IMR-90 (cell line): ENCODE measurements at places on chromosomes 3 and 15.
A peak's percentile ranks its signal among the peaks of the same experiment; 100 is the strongest.

GRCh38 chr15:99211926-99212325, 37.5 kb downstream of the TTC23 start:
- DNase-seq: peak; percentile 20

GRCh38 chr15:44719293-44719999, 8.1 kb downstream of the B2M start:
- peak; percentile 69 for DNase-seq

DNA sequence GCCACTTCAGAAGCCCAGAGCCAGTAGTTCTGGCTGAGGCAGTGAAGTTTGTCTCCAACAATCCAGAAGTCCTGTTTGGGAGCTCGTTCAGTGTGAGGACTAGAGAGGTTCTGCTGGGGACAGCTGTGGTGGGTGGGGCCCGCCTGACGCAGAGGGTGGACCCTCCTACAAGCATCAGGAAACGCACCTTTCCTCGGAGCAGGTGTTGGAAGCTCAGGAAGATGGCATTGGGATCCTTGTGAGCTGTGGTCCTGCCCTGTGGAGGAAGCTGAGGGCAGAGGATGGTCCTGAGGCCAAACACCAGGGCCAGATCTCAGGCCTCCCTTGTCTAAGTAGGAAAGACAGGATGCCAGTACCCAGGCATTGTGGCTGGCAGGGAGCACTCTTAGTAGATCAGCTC, 5.1 kb downstream of the THPO start:
- no peak for DNase-seq

DNA sequence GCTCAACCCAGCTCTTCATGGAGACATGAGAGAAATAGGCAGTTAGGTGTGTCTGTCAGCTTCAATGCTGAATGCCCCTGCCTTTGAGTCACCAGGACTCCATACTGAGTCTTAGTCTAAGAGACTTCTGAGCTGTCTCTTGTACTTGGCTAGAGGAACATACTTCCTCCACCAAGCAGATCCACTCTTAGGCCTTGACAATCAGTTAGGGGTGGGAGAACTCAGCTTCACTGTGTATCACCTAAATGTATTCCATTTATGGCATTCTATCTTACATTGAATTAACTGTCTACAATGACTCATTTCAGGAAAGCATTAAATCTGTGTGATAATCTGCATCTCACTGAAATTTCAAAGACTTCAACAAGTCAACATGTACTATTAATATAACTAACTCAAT, 66.0 kb downstream of the STAC start:
- DNase-seq: no peak

- DNase-seq: peak; percentile 41
Observed at GRCh38 chr3:29521293-29521692, 240.4 kb downstream of the RBMS3 start.

DNA sequence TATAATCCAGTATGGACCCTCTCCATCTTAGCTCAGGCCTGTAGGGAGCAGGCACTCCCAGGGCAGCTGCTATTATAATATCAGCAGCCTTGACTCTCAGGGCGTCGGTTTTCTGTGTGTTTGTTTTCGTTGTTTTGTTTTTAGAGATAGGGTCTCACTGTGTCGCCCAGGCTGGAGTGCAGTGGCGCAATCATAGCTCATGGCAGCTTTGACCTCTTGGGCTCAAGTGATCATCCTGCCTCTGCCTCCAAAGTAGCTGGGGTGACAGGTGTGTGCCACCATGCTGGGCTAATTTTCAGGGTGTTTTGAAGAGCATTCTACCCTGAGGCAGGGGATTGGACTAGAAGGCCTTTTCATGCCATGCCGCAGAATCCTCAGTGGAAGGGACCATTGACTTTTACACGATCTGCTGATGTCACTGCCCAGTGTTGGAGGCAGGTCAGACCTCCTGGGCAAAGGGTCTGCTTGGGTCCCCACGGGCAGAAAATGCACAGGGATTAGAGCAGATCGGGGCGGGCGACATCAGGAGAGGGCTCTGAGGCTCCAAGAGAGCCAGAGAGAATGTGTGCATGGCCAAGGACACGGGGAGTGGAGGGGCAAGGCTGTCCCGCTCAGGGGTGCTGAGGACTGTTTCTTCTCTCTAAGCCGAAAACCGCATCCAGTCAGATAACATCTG, 7.8 kb downstream of the MELTF start:
- DNase-seq: no peak

- no peak for DNase-seq
Observed at GRCh38 chr3:103976931-103977339, 1389.8 kb upstream of the ALCAM start.

DNA sequence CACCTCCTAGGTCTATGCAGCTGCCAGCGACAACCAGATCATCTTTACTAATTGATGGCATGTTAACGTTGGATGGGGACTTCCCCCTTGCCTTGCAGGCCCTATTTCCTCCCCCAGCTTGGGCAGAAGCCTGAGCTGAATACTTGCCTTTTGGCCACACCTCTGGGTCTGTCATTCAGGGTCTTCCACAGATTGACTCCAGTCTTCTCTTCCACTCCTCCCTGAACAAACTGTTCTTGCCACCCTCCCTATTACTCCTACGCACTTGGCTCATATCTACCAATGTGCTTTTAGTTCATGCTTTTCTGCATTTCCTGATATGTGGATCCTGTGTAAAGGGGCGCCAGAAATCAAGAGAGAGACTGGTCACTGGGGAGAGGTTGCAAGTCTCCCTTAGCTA, 73.5 kb downstream of the DNASE1L3 start:
- DNase-seq: no peak

DNA sequence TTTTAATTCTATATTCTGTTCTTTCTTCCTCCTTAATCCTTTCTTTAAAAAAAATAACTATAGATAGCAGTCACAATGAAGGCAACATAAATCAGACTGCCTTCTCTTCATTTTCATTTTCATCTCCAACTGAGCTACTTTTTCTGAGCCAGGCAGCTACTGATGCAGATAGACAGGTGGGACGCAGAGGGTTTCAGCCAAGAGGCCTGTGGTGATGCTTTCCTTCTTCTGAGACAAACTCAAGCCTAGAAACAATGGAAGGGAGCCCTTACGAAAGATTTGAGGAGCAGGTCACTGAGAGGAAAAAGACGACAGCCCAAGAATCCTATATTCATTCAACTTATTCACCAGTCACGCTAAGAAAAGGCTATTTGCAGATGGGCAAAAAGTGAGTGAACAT, 220.0 kb upstream of the MLF1 start:
- DNase-seq: no peak

DNA sequence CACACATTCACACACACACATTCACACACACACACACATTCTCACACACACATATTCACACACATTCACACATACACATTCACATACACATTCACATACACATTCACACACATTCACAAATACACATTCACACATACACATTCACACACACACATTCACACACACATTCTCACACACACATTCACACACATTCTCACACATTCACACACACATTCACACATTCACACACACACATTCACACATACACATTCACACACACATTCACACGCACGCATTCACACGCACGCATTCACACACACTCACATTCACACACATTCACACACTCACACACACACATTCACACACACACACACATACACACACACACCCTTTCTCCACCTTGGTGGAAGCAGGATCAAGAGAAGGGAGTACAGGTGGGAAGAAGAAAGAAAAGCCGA, 5.7 kb upstream of the HAPLN3 start:
- no peak for DNase-seq

DNA sequence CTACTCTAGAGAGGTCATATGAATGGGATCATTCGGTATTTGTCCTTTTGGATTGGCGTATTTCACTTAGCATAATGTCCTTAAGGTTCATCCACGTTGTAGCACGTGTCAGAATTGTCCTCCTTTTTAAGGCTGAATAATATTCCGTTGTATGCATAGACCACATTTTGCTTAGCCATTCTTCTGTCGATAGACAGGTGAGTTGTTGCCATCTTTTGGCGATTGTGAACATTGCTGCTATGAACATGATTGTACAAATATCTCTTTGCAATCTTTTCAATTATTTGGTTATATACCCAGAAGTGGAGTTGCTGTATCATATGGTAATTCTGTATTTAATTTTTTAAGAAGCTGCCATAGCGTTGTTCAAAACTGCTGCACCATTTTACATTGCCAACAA, 52.4 kb upstream of the GOLGA8J start:
- no peak for DNase-seq

GRCh38 chr3:85572426-85572825, 613.6 kb downstream of the CADM2 start:
- DNase-seq: no peak

DNA sequence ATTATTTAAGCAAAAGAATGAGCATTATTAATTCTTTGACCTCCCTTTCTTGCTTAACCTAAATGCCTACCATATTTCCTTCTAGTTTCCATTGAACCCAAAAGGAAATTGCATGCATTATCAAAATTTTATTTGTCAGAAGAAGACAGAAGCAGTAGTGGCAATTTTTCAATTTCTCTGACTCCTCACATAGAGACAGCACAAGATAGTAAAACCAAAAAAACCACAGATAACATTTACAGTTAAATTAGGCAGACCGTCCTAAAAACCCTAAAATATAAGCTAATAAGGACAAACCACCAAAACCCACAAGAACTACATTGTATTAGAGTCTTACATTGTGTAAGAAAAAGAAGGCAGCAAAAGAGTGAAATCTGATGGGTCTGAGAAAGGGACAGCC, 27.1 kb downstream of the GOLGB1 start:
- no peak for DNase-seq

DNA sequence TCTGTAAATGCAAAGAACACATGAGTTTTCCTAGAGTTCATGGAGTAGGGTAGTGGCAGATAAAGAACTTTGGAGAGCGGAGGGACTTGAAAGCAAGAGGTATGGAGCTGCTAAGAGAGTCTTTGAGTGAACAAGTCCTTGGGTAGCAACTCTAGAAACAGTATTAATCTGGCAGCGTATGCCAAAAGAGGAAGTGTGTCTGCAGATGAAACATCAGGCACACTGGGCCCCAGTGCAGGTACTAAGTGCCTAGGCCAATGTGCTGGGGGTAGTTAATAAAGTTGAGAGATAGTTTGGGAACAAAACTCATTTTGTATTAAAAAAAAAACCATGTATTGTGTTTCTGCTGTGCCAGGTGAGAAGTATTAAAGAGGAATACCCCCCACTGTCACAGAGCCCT, 223.0 kb upstream of the STRIT1 start:
- DNase-seq: no peak

GRCh38 chr3:140196970-140197369, 262.0 kb downstream of the CLSTN2 start:
- no peak for DNase-seq

DNA sequence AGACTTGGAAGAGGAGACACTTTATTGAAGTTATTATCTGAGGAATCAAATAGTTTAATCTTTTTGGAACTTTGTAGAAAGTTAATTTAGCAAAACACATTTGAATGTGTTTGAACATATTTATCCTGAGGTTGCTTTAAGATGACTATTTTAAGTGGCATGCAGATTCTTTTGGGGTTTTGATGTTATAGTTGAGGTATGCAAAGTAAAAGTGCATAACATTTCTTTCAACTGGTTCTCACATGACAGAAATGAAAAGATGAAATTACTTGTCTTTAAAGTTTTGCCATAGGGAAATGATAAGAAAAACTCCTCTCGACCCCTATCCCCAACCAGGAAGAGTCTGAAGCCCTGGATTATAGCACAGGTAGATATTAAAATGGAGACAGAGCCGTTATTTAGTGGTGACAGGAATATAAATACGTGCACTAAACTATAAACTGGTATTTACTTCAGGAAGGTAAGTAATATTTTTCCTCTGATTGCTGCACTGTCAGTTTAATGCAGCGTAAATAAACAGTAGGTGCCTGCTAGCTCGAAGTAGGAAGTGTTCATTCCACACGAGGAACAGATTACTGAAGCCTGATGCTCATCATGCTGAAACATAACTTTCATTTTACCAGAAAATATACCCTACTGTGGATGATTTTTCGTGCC, 15.1 kb upstream of the SATB1 start:
- peak; percentile 17 for DNase-seq

GRCh38 chr3:128458746-128459460, 7.8 kb downstream of the DNAJB8 start:
- DNase-seq: no peak

GRCh38 chr15:97903971-97904572, 56.4 kb upstream of the ARRDC4 start:
- peak; percentile 44 for DNase-seq

GRCh38 chr3:9700536-9700935, 3.1 kb upstream of the CPNE9 start:
- no peak for DNase-seq

DNA sequence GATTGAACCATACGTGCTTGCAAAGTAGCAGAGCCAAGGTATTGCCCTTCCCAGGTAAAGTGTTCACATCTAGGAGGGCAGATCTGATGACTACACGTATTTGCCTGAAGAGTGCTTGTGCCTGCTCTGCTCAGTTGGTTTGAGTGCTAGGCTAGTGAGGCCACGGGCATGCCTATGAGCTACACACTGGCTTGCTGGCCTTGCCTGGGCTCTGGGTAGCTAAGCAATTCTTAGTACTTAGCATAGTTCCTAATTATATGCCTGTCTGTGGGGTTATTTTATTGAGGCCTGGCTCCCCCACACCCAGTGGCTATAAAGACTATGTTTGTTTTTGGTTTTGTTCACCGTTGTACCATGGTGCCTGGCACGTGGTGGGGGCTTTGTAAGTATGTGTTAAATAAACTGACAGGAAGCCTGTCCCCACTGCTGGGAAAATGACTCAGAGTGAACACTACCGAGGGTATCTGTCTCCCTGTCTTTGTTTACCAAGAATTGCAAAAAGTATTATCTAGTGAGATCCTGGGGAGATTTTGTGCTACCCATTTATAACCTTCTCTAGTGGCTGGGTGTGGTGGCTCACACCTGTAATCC, 72.1 kb upstream of the ETV5 start:
- DNase-seq: no peak

DNA sequence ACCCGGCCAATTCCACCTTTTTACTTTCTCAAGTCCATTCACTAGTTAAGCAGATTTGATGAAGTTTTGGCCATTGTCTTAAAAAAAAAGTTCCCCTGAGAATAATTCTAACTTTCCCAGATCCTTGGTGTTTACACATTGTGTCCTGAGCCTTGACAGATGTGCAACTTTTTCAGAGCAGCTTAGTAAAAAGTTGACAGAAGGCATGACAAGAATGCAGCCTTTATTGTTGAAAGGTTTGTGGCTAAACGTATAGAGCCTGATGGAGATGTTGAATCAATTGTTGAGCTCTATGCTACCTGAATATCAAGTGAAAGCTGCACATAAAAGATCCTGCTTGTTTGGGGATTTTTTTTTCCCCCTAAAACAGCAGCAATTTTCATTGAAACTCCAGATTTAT, 75.3 kb upstream of the CMTM7 start:
- DNase-seq: no peak
